ENCODE measurements at places on chromosomes 12 and 14.

GRCh38 chr14:93970965-93971634 lies 5.3 kb downstream of the ASB2 start:
- DNase-seq: peak; percentile 55

GRCh38 chr12:3242199-3242863 lies 165.2 kb downstream of the TSPAN9 start:
- DNase-seq: no peak

DNA sequence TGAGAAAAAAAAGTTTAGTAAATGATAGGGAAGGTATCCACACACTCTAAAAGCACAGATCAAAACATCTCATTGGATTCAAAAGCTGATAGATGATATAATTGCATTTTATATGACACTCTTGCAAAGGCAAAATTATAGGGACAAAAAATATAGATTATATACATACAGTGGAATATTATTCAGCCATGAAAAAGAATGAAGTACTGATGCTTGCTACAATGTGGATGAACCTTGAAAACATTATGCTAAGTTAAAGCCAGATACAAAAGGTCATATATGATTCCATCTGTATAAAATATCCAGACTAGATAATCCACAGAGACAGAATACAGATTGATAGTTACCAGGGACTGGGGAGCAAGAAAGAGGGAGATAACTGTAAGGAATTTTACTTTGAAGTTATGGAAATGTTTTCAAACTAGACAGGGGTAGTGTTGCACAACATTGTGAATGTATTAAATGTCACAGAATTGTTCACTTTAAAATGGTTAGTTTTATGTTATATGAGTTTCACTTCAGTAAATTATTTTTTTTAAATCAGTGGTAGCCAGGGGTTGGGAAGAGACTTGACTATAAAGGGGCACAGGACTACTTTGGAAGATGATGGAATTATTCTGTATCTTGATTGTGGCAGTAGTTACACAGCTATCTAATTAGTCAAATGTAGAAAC lies 41.7 kb upstream of the CDKN3 start:
- no peak for DNase-seq

- peak; percentile 53 for DNase-seq
Measured at GRCh38 chr12:112907415-112908157, 824 bp downstream of the OAS1 start.

- DNase-seq: no peak
Measured at GRCh38 chr12:62866451-62867082, 68.4 kb downstream of the PPM1H start.

- peak; percentile 81 for DNase-seq
Measured at GRCh38 chr14:50363714-50364111, 33.0 kb downstream of the CDKL1 start.

- DNase-seq: no peak
Measured at GRCh38 chr12:85422762-85423161, 142.7 kb downstream of the ALX1 start.

GRCh38 chr12:131907379-131908091 lies 13.1 kb downstream of the ULK1 start:
- no peak for DNase-seq

DNA sequence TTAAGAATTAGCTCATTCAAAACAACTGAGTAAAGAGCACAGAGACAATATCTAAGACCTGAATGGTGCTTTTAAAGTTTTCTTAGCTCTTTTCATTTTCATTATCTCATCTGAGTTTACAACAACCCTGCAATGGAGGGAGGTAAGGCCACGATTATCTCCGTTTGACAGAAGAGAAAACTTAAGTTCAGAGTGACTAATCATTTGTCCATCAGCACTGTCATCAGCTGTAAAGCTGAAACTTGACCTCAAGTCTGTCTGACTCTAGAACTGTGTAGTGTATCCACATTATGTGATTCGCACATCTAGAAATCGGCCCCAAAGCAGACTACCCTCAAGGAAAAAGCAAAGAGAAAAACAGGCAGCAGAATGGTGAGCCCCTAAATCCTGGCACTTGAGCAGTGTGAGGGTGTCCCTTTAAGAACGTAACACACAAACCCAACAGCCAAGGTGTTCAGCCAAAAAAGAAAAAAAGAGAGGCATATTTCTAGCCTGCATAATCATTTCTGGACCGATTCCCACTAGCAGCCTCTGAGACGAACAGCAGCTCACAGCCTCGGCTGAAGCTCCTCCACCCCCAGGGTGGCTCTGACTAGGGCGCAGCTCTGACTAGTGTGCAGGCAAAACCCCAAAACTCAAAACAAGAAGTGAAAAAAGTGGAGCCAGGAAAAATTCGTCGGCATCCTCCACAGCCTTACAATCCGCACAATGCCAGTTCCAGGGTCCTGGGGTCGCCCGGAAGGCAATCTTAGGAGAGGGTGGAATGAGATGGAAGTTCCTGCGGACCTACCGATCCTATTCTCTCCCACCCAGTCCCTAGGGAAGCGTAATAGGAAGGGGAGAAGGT lies 1.6 kb downstream of the STXBP6 start:
- DNase-seq: no peak

DNA sequence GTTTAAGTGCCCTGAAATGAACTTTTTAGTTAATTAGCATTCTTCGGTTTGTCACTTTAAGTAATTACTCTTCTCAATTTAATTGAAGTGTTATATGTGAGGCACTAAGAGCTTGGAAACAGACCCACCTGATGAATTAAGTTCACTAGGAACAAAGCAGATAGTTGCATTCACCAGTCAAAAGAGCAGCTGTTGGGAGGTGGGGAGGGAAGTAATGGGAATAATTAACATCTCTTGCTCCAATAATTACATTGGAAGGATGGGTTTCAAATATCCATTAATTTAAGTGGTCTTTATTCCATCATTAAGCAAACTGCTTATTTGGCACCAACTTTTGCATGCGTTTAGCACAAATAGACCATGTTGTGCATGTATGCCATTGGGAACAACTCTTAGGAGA lies 667.2 kb downstream of the GALC start:
- DNase-seq: no peak
